ENCODE measurements at places on chromosomes 16 and 17.

- DNase-seq: no peak
These were observed 2.8 kb upstream of the WNT9B start for GRCh38 chr17:46848534-46848933.

GRCh38 chr16:64185954-64186353 is 935.9 kb downstream of the CDH11 start:
- no peak for DNase-seq

GRCh38 chr17:83177611-83178532 is 98.5 kb downstream of the METRNL start:
- no peak for DNase-seq

DNA sequence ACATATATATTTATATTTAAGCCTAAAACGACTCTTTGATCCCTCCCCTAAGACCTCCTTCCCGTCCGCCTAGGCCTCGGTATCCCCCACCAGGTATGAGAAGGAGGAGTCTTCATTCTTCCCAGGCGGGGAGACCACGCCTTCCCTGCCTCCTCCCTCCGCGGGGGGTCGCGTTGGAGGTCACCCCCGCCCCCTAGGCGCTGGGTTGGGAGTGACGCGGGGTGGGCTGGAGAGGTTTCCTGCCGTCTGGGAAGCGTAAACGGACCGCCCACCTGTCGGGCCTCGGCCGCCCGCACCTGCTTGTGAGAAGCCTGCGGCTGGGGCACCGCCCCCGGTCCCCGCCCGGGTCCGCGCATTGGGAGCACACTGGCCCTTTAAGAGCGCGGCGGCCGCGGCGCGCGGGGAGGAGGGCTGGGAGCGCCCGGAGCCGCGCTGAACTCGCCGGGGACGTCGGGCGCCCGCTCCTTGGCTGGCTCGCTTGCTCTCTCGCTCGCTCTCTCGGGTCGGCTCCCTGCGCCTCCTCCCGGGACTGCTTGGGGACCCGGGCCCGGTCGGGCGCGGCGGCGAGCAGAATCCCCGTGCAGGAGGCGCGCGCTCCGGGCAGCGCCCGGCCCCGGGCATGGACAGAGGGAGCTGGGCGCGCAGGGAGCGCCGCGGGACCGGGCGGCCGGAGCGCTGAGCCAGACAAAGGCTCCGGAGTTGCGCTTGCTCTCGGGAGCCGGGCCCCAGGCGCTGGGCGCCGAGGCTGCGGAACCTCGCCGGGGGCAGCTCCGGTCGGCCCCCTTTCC is at the start of gene MMP15:
MMP15 (plus strand) TSS at position 404 of the 788 bp plus-strand sequence. CDS start 597 bp downstream, outside the sequence.
- DNase-seq: no peak

DNA sequence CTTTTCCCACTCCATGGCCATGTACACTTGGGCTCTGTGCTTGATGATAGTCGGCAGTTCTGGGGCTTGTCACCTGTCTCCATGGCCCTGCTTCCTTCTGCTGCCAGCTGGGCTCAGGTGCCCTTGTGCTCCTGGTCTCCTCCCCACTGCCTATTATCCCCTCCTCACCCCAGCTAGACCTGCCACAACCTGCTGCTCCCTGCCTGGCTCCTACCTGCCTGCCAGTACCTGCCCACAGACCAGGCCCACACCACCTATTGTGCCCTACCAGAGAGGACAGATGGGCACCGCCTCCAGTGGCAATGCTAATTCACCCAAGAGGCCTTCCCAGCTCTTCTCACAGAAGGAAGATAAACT is 538 bp upstream of the RAPGEFL1 start:
- DNase-seq: no peak

DNA sequence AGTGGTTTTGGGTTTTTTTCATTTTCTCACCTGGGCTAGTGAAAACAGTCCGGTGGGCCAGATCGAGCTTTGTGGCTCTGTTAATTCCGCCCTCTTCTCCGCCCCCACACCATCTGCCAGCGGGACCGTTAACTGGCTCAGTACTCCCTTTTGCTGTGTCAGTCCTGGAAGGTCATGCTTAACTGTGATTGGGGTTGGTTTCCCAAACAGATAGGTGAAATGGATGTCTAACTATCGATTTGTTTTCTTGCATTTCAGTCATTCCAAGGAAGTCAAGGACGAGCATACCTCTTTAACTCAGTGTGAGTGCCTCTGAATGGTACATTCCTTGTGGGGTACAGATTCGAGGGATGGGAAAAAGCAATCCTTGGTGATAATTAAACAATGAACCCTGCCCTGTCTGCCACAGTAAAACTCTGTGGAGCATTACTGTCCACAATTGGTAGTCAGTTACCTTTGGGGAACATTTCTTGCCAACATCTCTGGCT is 56.7 kb downstream of the YPEL2 start:
- DNase-seq: no peak

Data from caudate nucleus (tissue), 63 donors.